DMS 273 treated with DMSO at 0.1 percent for 48 hours (cell line): ENCODE measurements at places on chromosomes 6 and 20.

DNA sequence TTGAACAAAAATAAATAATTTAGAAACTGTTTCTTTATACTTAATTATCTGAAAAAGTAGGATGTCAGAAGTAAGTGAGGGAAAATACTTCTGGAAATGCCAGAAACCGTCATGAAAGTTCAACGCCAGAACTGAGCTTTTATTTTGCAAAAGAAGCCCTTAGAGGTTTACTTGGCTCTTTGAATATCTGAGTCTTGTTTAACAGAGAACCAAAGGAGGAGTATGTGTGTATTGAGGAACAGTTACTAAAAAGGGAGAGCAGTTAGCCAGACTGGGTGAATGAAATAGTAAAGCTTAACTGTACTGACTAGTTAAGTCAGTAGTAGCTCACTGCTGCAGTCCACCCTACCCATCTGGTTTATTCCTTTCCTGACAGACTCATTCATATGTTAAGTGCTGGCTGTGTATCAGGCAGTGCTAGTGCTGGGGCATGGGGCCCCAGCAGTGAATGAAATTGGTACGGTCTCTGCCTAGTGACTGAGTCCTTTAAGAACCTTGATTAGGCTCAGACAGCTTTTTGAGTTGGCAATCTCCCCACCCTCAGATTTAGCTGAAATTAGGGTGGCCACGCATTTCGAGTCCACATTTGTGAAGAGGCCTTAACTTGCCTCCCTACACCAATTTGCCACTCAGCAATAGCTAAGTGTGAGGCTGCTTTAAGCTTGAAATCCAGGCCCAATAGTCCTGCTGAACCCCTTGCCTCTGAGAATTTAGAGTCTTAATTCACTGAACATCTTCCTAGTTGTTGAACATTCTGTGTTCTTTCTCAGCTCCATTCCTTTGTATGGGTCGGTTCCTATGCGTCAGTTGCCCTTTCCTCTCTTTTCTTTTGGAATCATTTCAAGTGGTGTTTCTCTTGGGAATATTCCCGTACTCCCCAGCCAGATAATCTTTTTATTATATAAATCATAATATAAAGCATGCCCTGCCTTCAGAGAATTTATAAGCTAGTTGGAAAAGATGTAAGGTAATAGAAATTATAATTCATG is 20.2 kb downstream of the MAP3K4 start:
- DNase-seq = no peak

DNA sequence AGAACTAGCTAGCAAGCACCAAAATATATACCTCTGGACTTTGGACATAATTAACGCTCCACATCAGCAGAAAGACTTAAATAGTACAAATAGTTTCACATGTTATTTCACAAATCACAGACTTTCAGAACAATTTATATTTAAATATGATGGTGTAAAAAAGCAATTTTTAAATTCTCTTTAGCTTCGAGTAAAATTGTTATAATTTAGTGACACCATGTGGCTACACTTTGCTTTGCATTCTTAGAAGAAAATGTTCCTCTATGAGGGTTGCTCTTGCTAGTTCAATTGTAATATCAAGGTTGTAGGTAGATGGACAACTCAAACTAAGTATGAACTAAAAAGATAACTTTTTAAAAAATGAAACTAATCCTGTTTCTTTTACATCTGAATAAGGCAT is 69.0 kb downstream of the BTBD9 start:
- peak; percentile 19 for DNase-seq

DNA sequence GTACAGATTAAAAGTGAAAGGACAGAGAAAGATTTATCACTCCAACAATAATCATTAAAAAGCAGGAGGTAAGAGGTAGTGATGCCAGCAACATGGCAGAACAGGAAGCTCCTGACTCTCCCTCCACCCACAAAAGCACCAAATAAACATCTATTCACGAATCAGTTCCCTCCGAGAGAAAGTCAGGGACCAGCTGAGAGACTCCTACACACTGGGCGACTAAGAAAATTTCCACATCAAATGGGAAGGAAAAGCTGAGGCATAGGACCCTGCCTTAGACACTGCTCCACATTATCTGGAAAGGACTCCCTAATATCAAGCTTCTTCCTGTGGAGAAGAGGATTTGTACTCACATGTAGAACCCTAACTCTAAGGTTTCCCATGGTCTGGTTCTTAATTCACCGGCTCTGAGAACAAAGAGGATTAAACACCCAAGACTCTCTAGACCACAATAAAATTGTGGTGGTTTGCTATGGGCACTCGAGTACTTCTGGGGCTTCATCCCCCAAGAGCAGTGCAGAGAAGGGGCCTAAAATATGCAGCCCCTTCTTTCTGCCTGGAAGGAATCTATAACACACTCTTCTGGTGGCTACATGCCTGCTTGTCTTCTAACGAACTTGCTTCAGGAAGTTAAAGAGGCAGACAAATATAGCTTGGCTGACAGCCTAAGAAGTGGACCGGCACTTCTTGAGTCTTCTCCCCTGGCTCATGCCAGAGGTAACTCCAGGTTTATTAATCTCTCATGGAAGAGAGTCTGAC is 29.4 kb upstream of the ASF1A start:
- DNase-seq = no peak

GRCh38 chr6:107489636-107490565 is at the start of gene SOBP:
Gene SOBP, plus strand, starts transcription at chr6:107490117. Its CDS starts 500 bp downstream, at chr6:107490617.
- peak; percentile 55 for DNase-seq

DNA sequence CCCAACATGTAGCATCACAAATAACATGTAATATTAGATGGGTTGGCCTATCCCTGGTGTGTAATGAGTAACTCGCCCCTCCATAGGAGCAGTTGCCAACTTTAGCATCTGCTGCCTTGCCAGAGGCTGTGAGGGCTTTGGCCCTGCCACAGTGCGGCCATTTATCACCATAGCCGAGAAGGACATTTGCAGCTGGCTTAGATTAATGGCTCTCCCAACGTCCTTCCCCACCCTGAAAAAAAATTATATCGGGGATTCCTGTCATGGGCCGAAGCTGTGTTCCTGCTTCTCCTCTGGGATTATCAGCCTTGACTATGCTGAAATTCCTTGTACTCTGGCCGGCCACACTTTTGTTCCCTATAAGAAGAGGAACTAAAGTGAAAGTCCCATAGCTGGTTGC is 7.6 kb upstream of the ADIG start:
- DNase-seq = no peak

DNA sequence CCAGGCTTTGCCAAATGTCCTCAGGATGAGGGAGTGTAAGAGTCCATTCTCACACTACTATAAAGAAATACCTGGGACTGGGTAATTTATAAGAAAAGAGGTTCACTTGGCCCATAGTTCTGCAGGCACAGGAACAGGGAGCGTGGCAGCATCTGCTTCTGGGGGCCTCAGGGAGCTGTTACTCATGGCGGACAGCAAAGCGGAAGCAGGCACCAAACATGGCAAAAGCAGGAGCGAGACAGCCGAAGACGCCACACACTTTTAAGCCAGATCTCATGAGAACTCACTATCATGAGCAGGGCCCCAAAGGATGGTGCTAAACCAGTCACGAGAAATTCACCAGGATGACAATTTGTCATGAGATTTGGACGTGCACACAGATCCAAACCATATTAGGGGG is 22.8 kb downstream of the FAM50B start:
- DNase-seq = no peak

- no peak for DNase-seq
Measured at GRCh38 chr6:161254464-161255253, 19.2 kb downstream of the AGPAT4 start.

DNA sequence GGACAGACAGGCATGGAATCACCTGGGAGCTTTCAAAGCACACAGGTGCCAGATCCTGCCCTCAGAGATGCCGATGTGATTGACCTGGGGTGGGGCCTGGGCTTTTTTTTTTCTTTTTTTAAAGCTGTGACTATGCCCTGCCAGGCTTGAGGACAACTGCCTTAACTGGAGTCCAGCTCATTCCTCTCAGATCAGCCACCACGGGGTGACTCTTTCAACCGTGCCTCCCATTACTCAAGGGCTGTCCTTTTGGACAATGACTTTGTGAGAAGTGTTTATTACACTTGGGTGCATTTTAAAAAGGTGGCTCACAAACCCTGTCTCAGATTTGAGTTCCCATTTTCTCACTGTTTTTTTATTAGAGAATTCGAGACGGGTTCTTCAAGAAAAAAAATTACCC is 57.1 kb upstream of the RALY start:
- no peak for DNase-seq

DNA sequence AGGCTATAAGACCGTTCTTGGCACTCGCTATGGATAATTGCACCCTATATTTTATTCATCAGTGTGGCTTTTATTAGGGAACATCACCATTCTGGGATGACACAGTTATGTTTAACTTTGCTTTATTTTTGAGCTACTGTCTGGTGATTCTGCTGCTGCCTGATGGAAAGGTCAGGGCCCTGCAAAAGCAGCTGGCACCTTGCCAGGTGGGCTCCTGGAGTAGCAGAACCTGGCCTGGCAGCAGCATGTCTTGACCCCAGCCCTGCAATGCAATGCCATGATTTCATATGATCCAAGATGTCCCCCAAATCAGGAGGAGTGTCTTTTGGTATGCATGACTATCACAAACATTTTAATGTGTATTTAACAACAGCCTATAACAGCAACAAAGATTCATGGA is 228.4 kb upstream of the RSPO3 start:
- DNase-seq = no peak

DNA sequence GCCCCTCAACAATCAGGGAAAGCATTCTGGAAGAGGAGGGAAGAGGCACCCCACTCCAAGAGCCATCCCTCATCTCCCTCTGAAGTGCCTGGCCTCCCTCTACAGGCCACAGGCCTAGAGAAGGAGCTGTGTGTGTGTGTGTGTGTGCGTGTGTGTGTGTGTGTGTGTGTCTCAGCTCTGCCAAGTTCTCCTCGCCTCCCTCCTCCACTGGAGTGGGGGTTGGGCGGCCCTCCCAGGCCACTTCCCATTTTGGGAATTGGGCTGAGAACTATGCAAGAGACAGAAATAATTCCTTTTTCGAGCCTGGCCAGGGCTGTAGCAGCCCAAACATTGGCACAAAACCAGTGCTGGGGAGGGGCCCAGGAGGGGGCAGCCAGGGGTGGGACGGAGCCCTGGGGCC is 35.7 kb downstream of the KCNB1 start:
- no peak for DNase-seq

DNA sequence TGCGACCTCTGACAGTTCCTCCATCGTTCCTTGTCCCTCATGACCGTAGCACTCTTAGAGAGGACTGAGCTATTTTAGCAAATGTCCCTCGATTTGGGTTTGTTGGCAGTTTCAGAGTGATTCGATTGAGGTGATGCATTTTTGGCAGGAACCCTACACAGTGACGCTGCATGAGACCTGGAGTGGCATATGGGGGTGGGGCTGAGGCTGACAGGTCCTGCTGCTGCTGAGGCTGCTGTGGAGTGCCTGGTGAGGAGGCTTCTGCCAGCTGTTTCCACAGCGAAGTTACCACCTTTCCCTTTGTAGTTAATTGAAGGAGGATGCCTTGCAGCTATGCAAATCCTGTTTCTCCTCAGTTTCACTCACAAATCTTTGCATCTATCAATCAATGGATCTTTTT is 19.8 kb downstream of the PXDC1 start:
- no peak for DNase-seq

GRCh38 chr6:132388291-132388690 is 13.0 kb downstream of the MOXD1 start:
- no peak for DNase-seq

- no peak for DNase-seq
Measured at GRCh38 chr6:89559487-89559886, 79.1 kb downstream of the LYRM2 start.

DNA sequence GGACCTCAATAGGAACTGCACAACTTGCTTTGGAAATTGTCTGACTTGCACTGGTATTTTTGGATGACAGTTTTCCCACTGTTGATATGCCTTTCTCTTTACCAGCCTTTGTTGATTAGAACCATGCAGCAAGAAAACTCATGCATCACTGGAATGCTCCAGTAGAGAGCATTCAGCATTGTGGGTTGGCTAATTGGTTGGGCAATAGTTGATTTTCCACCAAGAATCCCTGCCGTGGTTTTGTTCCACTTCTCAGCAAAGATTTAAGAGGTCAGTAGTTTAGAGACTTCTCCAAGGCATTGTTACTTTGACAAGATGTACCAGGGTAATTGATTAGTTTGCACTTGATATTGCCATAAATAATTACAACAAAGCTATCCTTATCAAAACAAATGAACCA is 260.0 kb downstream of the DHX35 start:
- DNase-seq = no peak

DNA sequence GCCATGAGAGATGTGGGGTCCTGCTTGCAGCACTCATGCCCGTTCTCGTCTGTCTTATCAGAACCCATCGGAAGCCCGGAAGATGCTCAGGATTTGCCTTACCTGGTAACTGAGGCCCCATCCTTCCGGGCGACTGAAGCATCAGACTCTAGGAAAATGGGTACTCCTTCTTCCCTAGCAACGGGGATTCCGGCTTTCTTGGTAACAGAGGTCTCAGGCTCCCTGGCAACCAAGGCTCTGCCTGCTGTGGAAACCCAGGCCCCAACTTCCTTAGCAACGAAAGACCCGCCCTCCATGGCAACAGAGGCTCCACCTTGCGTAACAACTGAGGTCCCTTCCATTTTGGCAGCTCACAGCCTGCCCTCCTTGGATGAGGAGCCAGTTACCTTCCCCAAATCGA is 8.3 kb downstream of the PI16 start:
- peak; percentile 9 for DNase-seq

- DNase-seq = no peak
Measured at GRCh38 chr20:45090481-45090880, 10.4 kb downstream of the KCNS1 start.

- no peak for DNase-seq
Measured at GRCh38 chr6:2866171-2866846, 24.6 kb upstream of the SERPINB1 start.

DNA sequence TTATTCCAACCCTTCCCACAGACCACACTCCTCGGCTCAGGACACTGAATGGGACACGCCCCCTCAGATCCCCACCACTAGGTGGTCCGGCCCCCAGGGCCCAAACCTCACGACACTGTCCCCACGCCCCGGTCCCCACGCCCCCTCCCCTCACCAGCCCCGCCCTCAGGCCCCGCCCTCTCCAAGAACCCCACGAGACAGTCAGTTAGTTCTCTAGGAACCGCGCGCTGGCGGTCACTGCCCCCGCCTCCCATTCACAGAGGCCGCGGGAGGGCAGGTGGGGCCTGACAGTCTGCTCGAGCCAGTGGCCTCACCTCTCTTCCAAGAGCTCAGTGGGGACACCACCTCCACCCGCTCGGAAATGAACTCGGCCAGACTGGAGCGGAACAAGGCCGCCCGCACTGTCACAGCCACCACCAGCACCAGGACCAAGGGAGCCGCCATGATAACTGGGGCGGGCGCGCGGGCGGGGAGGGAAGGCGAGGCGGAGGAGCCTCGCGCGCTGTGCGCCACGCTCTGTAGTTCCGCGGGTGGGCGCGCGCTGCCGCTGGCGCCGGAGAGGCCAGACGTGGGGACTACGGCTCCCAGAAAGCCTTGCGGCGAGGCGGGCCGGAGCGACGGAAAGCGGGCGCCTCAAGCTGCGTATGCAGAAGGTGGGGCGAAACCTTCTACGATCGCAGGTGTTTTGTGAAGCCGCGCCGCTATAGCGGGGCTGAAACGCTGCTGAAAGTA is at the start of gene PIGU:
PIGU (minus strand) TSS at position 451 of the 732 bp plus-strand sequence; CDS start at position 444, 7 bp downstream.
- peak; percentile 87 for DNase-seq
